ENCODE measurements at places on chromosomes 6 and 20.
A peak's percentile ranks its signal among the peaks of the same experiment; 100 is the strongest.

DNA sequence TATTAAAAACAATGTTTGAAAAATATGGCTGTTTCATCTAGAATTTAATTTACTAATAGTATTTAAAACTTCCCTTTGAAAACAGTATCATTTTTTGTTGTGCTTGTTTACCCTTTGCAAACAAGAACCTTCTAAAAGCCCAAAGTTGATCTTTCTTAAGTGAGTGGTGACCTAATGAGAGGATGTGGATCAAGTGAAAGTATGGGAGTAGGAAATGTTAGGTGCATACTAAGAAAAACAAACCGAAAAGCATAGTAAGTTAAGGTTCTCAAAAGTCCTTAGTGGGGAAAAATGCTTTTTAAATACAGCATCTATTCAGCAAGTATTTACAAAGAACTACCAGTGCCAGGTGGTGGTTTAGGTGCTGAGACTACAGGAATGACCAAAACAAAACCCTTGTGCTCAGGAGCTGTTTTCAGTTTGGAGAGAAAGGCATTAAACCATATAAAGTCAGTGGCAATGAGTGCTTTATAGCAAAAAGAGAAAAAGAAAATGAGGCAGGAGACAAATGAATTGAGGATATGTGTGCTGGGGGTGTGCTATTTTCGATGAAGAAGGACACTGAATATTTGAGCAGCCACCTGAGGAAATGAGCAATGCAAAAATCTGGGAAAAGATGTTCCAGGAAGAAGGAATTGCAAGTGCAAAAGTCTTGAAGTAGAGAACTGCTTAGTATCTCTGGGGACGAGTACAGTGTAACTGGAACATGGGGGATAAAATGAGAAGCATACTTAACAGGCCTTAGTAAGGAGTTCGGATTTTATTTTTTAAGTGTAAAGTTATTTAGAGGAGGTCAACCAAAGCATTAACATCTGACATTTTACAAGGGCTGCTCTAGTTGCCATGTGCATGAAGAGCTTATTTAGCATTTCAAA lies 24.0 kb downstream of the RNF146 start:
- no peak for DNase-seq

DNA sequence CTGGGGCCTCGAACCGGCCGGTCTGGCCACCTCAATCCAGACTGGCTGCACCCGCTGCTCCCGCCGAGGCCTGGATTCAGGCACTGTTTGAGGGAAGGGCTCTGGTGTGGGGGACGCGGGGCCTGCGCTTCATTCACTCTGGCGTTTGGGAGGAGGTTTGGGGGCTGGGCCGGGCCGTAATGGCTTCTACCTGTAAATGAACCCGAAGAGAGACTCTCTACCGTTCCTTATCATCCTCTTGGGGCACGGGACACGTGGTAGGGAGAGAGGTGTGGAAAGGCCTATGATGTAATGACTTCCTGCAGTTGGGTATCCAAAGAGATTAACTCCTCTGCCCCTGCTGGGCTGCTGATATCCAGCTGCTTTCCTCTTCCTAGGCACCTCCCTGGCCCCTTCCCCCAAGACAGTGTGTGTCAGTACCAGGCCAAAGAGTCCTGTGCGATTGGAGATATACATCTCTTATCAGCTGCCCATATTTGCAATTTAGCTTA lies 1.8 kb downstream of the FOXO3 start:
- no peak for DNase-seq

DNA sequence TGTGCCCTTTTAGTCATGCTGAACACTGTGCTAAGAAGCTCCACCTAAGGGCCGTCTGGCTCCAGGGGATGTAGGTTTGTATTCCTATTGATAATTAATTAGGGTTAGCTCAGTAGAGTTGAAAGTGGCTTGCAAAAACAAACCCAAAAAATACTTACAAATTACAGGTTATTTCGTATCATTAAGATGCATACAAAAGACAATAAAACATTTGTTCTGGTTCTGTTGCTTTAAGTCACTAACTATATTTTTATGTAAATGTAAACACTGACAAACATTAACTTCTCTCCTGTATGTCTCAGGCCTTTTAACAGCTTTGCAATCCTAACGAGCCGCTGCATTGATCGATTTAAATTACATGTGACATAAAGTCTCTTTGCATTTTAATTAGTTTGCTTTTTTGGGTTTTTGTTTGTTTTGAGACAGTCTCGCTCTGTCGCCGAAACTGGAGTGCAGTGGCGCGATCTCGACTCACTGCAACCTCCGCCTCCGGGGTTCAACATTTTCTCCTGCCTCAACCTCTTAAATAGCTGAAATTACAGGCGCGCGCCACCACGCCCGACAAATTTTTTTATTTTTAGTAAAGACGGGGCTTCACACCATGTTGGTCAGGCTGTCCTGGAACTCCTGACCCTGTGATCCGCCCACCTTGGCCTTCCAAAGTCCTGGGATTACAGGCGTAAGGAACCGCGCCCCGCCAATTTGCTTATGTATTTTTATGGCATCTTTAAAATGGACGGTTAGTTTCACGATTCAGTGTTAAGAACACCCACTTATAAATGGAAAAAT lies 110.9 kb downstream of the HFE start:
- no peak for DNase-seq

DNA sequence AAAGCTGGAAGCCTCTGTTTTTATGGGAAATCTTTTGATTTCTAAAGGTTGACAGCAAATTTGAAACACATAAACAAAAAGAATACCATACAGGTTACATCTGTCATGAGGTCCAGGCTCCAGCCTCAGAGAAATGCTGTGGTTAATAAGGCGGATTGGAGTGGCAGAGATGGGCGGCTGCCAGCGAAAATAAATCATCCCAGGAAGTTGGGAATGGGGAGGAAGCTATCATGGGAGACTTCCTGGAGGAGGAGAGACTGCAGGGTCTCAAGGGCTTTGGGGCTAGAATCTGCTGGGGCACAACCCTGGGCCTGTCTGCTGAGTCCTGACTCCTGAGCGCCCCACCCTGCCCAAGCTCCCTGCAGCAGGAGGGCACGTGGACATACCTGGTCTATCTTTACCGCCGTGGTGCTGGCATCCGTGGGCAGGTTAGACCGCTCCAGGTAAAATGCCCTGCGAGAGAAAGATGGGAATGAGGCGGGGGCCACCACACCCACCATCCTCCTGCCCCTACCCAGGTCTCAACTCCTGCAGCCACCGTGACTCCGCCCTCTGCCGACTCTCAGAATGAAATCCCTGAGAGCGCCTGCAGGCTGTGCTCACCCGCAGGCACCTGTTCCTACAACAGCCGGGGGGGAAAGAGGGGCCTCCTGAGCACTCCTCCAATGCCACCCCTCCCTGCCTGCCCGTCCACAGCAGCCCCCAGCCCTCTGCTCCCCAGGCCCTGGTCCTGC lies 197.3 kb downstream of the PREX1 start:
- no peak for DNase-seq

GRCh38 chr6:16124198-16125180 lies 4.4 kb upstream of the MYLIP start:
- DNase-seq: no peak

GRCh38 chr6:161271343-161272030 lies 2.4 kb downstream of the AGPAT4 start:
- DNase-seq: no peak

- DNase-seq: no peak
Measured at GRCh38 chr6:168192195-168192900, 113.3 kb upstream of the FRMD1 start.

- DNase-seq: no peak
Measured at GRCh38 chr20:54843865-54844264, 368.5 kb downstream of the DOK5 start.

DNA sequence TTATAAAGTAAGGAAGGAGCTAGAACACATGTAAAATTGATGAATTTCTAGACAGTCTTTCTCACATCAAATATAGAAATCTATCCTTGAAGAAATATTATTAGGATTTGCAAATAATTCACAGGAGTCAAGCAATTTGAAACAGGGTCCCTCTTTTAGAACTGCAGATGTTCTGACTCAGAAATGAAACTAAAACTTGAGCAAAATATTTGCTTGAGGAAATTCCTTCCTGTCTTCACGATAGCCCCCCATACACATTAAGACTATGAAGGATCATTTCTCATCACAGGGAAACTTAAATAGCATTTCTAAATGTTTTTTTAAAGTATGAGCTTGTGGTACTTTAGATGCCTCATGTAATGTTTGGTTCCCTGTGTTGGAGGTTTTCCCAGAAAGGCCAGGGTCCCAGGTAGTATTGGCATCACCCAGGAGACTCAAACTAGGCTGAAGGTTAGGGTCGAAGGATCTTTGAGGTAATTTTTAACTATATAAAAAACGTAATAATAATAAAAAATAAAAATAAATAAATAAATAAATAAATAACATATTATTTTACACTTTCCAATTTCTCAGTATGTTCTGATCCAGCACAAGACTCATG lies 144.0 kb upstream of the TBX18 start:
- DNase-seq: no peak

GRCh38 chr6:33797626-33798342 lies 6.0 kb downstream of the MLN start:
- no peak for DNase-seq

DNA sequence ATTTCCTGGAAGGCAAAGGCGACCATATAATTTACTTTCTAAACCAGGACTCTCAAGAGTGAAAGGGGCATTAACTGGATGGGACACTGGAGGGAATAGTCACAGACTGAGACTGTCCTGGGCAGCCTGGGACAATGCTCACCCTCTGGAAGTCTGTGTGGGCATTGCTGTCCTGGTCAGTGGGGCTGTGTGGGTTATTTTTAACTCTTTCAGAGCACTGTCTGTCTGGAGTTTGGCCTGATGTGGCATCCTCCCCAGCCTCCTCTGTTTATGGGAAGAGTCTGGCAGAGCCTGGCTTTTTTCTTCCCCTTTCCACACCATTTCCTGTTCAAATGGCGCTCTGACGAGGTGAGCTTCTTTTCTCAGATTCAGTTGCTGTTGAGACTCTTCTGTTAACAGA lies 11.7 kb downstream of the DAAM2 start:
- no peak for DNase-seq

DNA sequence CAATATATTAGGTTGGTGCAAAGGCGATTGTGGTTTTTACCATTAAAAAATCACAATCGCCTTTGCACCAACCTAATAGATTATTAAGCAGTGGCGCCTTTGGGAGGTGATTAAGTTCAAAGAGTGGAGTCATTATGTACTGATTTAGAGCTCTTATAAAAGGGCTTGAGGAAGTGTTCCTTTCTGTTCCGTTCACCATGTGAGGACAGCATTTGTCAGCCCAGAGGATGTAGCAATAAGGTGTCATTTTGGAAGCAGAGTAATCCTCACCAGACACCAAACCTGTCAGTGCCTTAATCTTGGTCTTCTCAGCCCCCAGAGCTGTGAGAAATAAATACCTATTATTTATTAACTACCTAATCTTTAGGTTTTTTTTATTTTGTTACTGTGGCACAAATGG lies 542.1 kb upstream of the MAN1A1 start:
- no peak for DNase-seq

GRCh38 chr6:37551002-37551401 lies 51.3 kb upstream of the CCDC167 start:
- no peak for DNase-seq

DNA sequence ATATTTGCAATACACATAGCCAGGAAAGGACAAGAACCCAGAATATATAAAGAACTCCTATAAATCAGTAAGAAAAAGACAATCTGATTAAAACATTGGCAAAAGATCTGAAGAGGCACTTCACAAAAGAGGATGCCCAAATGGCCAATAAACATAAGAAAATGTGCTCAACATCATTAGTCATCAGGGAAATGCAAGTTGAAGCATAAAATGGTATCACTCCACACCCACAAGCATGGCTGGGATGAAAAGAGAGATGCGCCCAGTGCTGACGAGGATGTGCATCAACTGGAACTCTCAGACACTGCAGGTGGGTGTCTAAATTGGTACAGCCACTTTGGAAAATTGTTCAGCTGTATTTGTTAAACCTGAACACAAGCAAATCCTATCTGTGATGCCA lies 42.4 kb upstream of the MLN start:
- no peak for DNase-seq

DNA sequence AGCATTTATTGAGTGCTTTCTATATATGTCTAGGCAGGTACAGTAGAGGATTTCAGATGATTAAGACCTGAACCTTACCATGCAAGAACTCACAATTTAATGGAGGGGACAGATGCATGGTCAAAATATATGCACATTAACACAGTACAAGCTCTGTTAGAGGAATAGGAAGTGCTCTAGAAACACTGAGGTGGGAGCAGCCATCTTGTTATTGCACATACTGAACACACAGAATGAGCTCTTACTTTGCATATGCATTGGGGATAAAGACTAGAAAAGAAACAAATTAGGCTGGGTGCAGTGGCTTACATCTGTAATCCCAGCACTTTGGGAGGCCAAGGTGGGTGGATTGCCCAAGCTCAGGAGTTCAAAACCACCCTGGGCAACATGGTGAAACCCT lies 438.3 kb downstream of the UTRN start:
- no peak for DNase-seq

DNA sequence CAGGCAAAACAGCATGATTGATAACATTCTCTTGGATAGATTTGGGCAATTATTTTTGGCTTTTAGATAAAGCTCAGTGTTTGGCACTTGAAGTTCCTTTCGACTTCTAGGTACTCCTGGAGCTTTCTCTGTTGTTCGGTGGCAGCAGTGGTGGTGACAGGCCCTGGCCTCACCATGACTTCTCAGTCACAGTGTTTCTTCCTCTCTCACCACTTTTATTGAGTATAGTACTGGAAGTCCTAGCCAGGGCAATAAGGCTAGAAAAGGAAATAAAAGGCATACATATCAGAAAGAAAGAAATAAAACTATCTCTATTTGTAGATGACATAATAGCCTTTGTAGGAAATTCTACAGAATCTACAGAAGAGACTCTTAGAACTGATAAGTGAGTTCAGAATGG lies 101.2 kb upstream of the SIRPG start:
- DNase-seq: no peak

GRCh38 chr20:36606158-36607066 lies 833 bp downstream of the RAB5IF start:
- no peak for DNase-seq

- no peak for DNase-seq
Measured at GRCh38 chr6:9593554-9593953, 821.3 kb downstream of the TFAP2A start.

DNA sequence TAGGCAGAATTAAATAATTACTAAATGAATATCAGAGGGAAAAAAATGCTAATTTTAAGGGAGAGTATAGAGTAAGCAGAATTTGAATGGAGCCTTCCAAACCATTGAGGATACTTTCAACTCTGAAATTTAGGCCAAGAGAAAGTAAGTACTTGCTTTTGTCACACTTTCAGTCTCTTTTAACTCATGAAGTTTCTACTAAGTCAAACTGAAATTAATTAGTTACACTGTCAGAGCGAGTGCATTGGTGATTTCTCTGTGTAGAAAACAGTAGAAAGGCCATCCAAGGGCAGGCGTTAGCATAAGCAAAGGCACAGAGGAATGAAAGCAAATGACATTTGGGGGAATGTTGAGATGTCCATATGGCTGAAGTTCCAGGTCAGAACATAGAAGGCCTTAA lies 92.9 kb downstream of the PLEKHG1 start:
- DNase-seq: peak; percentile 38

GRCh38 chr20:37053230-37053950 lies 42.4 kb downstream of the RBL1 start:
- DNase-seq: no peak

Measured in GM12878 (cell line).